ENCODE measurements at places on chromosomes 1 and 21. TPM values are rescaled to one million over a fixed set of nuclear protein-coding genes. Genes with fewer than 3 reads are reported as not detected.

- no peak overlapping the region for H3K27ac ChIP-seq
- no peak overlapping the region for H3K4me3 ChIP-seq
- no peaks in the 10 kb centered on the region for H3K36me3 ChIP-seq
- no peaks in the 10 kb centered on the region for H3K27me3 ChIP-seq
- no peaks in the 10 kb centered on the region for H3K4me1 ChIP-seq
These were observed 8.8 kb upstream of the ID3 start for GRCh38 chr1:23567996-23568607.

ZNF648 gene
- not detected for total RNA-seq

BMP8B gene
- total RNA-seq: 4.7 TPM

GRCh38 chr1:245969283-245969682, 537.8 kb downstream of the SMYD3 start:
- no peaks in the 10 kb centered on the region for H3K27me3 ChIP-seq
- peak overlapping the region; percentile 44 for H3K27ac ChIP-seq
- no peak overlapping the region for H3K4me3 ChIP-seq
- H3K4me1 ChIP-seq: peaks cover 14% of the 10 kb centered on the region
- H3K36me3 ChIP-seq: no peaks in the 10 kb centered on the region

KIF17 gene
- total RNA-seq: 2.8 TPM

AMY2A gene
- not detected for total RNA-seq

GRCh38 chr21:42656872-42657271, 3.5 kb downstream of the PDE9A start:
- peaks cover 74% of the 10 kb centered on the region for H3K27me3 ChIP-seq
- no peak overlapping the region for H3K4me3 ChIP-seq
- peaks cover 23% of the 10 kb centered on the region for H3K4me1 ChIP-seq
- no peak overlapping the region for H3K27ac ChIP-seq
- no peak for DNase-seq
- H3K36me3 ChIP-seq: no peaks in the 10 kb centered on the region

DNA sequence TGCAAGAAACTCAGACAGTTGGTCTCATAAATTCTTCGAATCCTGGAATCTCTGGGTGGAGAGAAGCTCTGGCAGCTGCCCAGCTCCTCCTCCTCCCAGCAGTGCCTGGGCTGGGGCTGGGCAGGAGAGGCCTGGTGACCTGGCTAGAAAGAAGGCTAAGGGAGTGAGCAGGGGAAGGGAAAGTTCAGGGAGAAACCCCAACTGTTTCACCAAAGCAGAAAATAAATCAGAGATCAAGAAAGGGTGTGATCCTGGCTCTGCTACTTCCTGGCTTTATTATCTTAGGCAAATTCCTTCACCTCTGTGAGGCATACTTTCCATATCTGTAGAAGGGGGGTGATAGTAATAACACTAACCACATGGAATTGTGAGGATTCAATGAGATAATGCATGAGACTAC, 8.8 kb upstream of the COL16A1 start:
- peak; percentile 61 for DNase-seq
- H3K27me3 ChIP-seq: no peaks in the 10 kb centered on the region
- peak overlapping the region; percentile 43 for H3K27ac ChIP-seq
- peaks cover 54% of the 10 kb centered on the region for H3K4me1 ChIP-seq

THEMIS2 gene
- total RNA-seq: 5.7 TPM

- no peak overlapping the region for H3K27ac ChIP-seq
- no peaks in the 10 kb centered on the region for H3K36me3 ChIP-seq
- H3K27me3 ChIP-seq: no peaks in the 10 kb centered on the region
- no peak overlapping the region for H3K4me3 ChIP-seq
- DNase-seq: no peak
These were observed 10.5 kb upstream of the CNIH3 start for GRCh38 chr1:224605482-224606181.

- DNase-seq: no peak
- H3K4me3 ChIP-seq: no peak overlapping the region
- H3K4me1 ChIP-seq: peaks cover 10% of the 10 kb centered on the region
- H3K27ac ChIP-seq: no peak overlapping the region
These were observed 150.9 kb downstream of the ZC3H11B start for GRCh38 chr1:219461981-219462400.

- H3K36me3 ChIP-seq: no peaks in the 10 kb centered on the region
- peaks cover 25% of the 10 kb centered on the region for H3K4me1 ChIP-seq
- H3K27me3 ChIP-seq: no peaks in the 10 kb centered on the region
These were observed 36.8 kb upstream of the BMP8B start for GRCh38 chr1:39825432-39825941.

DNA sequence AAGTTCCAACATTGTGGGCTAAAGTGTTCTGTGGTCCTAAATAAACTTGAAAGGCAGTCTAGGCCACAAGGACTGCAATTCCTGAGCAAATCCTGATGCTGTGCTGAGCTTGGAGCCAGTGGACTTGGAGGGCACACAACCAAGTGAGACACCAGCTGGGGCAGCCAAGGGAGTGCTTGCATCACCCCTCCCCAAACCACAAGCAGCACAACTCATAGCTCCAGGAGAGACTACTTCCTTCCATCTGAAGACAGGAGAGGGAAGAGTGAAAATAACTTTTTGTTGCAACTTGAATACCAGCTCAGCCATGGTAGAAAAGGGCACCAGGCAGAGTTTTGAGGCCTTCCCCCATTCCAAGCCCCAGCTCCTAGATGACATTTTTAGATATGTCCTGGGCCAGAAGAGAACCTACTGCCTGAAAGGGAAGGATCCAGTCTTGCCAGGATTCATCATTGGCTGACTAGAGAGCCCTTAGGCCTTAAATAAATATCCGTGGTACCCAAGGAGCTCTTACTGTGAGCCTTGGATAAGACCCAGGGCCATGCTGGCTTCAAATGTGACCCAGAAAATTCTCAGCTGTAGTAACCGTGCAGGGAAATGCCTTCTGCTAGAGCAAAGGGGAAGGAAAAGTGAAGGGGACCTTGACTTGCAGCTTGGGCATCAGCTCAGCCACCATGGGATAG, 35.4 kb upstream of the LRRC8B start:
- H3K27me3 ChIP-seq: no peaks in the 10 kb centered on the region
- H3K36me3 ChIP-seq: no peaks in the 10 kb centered on the region
- no peak overlapping the region for H3K27ac ChIP-seq
- no peaks in the 10 kb centered on the region for H3K4me1 ChIP-seq

- H3K27me3 ChIP-seq: no peaks in the 10 kb centered on the region
- no peak for DNase-seq
- H3K4me3 ChIP-seq: no peak overlapping the region
- H3K4me1 ChIP-seq: peaks cover 28% of the 10 kb centered on the region
- no peak overlapping the region for H3K27ac ChIP-seq
- no peaks in the 10 kb centered on the region for H3K36me3 ChIP-seq
These were observed 244.1 kb upstream of the IRF2BP2 start for GRCh38 chr1:234853906-234854644.

All from PC-3 (cell line).